HFF-Myc (cell line): ENCODE measurements at places on chromosomes 1 and 21.

GRCh38 chr1:211296396-211296795 lies 30.2 kb upstream of the TRAF5 start:
- no peak for DNase-seq

- no peak for DNase-seq
Observed at GRCh38 chr1:108057541-108057940, 92.6 kb upstream of the VAV3 start.

DNA sequence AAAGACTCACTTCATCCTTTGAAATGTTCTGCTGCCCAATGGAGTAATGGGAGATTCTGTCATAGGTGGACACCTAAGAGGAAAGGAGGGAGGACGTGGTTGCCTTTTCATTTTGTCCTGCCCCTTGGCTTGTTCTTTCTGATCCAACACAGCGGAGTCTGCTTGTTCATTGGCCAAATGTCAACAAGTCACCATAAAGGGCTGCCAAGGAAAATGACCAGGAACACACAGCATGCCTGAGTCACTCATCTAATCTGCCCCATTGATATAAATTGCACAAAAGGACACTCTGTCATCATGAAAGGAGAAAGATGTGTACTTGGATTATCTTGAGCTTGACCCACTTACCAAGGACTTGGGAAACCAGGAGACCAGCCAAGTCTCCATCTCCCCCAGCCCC lies 422.9 kb downstream of the SETD4 start:
- DNase-seq: no peak

GRCh38 chr1:40664167-40664537 lies 1.3 kb downstream of the RIMS3 start:
- no peak for DNase-seq

DNA sequence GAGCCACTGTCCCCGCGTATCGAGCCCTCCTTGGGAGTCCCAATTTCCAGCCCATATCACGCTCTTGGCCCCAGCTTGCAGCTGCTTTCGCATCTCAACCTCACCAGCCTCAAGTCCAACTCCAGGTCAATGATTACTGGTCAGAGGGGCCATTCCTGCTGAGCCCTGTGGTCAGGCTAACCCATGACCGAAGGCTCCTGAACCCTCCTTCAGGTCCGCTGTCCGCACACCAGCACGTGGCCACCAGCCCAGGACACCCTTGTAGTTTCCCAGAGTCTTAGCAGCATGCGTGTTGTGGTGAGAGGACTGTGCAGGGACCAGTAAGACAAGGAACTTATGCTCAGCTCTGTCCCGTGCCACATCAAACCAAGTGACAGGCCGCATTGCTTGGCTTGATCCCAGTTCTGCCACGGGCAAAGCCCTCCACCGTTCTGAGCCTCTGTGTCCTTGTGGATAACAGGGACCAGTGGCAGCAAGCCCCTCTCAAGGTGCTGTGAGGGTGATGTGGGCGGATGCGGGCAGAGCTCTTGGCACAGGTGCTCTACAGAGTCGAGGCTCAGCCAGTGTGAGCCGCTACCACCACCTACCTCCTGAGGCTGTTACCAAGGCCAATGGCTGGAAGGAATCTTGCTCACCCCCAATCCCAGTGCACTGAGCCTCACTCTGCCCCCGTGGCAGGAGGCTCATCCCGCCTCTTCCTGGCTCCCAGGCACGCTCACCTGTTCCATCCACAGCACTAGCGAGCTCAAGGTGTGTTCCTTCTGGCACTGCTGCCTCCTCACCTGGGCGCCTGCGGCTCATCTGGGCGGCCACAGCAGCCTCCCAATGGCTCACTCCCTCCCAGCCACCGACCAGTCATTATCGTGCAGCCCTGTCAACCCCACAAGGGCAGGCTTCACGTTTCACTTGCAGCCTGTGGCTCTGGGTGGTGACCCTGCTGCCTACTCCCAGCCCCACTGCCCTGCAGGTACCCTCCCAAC lies 20.4 kb downstream of the KRTAP10-1 start:
- no peak for DNase-seq

- no peak for DNase-seq
Observed at GRCh38 chr1:20601129-20601825, 12.4 kb downstream of the CDA start.

GRCh38 chr1:64941461-64942117 lies 24.8 kb downstream of the JAK1 start:
- no peak for DNase-seq

- DNase-seq: no peak
Observed at GRCh38 chr1:29454616-29455380, 218.5 kb downstream of the PTPRU start.

DNA sequence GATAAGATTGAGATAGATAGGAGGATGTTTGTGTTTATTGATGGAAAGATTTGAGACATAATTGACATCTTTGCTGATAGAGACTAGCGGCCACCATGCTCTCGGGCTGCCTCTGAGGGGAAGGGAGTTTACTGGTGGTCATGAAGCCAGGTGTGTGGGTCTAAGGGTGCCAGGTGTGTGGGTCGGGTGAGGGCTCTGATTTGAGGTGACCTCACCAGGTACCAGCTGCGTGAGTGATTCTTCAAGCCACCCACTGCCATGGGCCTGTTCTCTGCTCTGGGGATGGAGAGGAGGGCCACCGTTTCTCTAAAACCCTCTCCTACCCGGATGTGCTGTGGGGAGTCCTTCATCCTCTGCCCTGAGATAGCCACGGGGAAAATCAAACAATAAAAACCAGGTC lies 3.2 kb downstream of the UBASH3A start:
- no peak for DNase-seq

DNA sequence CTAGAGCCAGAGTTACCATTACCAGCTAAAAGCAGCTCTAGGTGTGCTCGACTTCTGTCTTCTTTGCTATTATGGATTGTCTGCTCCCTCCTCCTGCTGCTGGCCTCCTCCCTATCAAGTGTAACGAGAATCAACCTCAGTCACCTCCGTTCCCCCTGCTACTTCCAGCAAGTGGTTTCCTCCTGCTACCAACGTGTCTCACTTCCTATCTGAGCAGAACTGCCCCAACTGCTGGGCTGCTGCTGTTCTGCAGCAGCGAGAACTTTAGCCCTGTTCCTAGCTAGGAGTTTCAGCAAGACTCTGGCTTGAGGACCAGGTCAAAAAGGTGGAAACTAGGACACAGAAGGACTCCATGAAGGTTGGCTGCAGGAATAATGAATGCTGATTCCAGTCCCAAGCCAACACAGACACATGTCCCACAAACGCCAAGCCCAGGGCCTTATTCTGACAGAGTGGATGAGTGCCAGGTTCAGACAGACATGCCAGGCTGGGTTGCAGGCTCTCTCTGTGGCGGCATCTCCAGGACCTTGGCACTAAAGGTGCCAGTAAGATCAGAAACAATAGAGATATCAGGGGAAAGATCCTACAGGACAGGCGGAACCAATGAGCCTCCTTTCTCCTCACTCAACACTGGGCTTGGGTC lies 46.9 kb downstream of the CD34 start:
- no peak for DNase-seq

DNA sequence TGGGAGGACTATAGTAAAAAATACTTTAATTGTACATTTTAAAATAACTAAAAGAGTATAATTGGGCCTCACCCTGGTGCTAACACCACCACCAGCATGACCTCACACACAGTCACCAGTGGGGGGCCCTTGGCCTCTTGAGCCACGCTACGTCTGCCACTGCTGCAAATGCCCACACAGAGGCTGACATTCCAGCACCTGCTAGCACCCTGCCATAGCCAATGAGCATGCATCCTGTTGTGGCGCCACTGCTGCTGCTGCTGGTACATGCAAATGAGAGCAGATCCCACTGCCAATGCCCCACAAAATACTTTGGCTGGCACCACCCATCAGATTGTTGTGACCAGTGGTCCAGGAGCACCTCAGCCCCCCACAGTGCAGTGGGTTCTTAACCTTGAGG lies 31.5 kb upstream of the TNR start:
- DNase-seq: no peak

DNA sequence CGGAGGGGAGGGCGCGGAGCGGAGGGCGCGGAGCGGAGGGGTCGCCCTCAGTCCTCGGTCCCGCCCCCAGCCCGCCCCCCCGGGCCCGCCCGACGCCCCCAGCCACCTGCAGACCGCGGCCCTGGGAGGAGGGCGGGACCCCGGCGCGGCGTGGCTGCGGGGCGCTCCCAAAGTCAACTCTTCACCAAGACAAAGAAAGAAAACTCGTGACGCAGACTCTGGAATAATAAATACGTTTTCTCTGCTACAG lies 1.2 kb downstream of the HES4 start:
- DNase-seq: no peak

- no peak for DNase-seq
Observed at GRCh38 chr1:202802998-202803932, 5.0 kb downstream of the KDM5B start.

- no peak for DNase-seq
Observed at GRCh38 chr1:70117046-70117445, 88.3 kb downstream of the LRRC40 start.

DNA sequence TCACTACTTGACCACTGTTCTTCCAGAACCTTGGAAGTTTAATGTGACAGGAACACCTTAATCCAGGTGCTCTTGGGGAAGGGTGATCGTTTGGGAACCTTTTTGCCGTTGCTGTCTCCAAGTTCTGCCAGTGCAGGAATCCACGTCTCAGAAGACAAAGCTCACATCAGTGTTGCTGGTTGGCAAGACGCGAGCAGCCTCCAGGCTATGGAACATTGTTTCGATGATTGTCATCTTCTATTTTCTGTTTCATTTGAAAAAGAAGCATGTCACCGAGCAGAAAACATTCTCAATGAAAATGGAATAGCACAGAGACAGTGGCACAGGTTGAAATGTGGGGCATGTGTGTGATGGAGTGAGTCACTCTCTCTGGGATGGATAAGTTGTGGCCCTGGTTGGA lies 11.7 kb downstream of the STUM start:
- DNase-seq: no peak

GRCh38 chr1:209431813-209432442 lies 151.6 kb upstream of the CAMK1G start:
- no peak for DNase-seq

DNA sequence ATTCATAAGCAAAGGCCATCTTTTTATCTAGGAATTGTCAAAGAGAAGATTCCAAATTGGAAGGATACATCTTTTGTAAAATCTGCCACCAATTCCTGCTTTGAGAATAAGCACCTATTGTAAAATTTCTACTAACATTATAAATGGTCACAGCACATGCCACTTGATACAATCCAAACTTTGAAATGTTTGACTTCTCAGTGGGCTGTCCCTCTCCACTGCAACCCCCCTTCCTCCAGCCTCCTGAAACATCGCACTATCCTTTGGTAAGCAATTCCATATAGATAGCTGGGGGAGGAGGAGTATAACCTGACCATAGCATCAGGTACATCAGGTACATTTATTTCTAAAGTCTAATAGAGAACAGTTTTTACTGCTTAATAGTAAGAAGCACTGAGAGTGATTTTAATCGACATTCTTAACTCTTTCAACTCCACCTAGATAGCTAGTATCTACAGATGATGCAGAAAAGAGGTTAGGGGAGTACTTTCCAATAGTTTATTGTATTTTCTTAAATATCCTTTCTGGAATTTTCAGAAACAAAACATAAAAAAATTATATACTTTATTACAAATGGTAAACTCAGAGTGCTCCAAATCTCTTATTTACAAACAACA lies 2.9 kb downstream of the JUN start:
- DNase-seq: no peak

DNA sequence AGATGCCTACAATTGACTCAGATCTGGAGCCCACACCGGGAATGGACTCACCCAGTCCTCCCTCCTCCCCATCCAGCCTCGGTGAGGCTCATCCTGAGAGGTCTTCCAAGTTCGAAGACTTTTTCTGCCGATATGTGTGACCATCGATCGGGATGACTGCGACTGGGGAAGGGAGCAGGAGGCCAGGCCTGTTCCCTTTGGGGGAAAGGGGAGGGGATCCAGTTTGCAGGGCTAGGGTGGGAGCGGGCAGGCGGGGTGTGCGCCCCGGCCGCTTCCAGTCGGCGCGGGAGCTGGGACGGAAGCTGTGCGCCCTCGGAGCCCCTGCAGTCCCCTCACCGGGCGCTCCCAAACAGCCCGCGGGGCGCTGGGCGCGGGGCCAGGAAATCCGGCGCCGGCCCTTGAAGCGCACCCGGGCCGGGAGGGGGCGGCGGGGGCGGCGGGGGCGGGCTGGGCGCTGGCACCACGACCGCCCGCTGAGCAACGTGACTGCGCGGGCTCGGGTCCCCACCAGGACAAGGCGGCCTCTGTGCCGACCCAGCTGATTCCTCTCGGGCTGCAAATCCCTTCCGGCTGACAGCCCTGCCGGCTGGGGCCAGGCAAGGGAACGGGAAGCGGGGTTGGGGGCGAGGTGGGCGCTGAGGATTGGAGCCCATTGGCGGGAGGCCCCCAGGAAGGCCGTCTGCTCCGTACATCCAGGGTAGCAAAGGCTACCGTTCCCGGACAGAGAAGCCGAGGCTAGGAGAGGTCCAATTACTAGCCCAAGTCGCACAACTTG lies 103.9 kb downstream of the EBNA1BP2 start:
- DNase-seq: no peak

DNA sequence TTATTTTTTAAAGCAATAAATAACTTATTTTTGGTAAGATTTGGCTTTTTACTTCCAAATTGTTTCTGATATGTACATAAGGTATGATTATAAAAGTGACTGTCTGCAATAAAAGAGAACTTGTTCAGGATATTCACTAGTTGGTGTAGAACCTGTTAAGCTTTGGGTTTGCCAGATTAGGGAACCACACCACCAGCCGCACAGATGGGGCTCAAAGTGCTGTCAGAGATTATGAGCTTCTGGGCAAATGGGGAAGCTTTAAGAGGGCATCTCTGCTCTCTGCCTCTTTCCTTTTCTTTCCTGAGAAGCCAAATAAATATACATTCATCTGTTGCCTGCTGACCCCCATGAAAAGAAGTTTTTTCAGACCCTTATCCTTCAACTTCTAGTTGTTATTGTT lies 25.4 kb downstream of the IVNS1ABP start:
- no peak for DNase-seq
